Amniotic stem cell (primary cell): ENCODE measurements at places on chromosomes 2 and 18.

- DNase-seq, result no peak
Observed at GRCh38 chr2:152067823-152068222, 31.0 kb downstream of the CACNB4 start.

DNA sequence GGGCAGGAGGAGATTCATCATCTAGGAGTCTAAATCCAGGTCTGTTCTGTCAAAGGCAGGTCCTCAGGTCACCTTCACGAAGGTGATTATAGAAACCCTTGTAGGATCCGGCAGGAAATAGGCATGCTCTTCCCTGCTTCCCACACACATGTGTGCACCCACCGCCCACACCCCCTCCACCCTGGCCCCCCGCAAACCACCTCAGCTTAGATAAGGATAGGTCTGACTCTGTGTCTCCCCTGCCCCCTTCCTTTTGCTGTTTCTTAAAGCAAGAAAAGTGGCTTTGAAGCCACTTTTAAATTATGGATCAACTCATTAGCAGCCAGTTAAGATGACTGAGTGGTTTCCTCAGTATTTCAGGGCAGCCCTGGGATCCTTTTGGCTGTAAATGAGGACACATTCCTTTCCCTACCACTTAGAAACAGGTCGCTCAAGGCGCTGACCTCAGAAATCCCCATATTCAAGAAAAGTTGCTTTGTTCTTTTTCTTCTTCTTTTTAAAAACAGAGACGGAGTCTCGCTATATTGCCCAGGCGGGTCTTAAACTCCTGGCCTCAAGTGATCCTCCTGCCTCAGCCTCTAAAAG lies 14.5 kb upstream of the CIB4 start:
- no peak for DNase-seq

- DNase-seq, result no peak
Observed at GRCh38 chr18:12304351-12305210, 3.5 kb upstream of the TUBB6 start.

DNA sequence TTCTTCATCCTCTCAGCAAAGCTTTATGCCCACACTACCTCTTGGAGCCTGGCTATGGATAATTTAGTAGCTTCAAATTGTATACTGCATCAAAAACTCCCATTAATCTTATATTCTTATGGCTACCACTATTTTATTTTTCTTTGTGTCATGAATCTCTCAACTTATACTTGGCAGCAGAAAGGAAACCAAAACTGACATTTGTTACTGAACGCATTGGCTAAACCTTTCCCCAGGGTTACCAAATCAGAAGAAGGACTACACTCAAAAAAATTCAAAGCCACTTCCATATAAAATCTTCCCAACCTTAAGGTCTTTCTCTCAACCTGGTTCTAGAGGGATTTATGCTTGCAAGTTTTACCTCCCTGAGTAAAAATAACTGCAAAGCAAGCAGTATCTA lies 97.0 kb upstream of the REG3G start:
- no peak for DNase-seq

DNA sequence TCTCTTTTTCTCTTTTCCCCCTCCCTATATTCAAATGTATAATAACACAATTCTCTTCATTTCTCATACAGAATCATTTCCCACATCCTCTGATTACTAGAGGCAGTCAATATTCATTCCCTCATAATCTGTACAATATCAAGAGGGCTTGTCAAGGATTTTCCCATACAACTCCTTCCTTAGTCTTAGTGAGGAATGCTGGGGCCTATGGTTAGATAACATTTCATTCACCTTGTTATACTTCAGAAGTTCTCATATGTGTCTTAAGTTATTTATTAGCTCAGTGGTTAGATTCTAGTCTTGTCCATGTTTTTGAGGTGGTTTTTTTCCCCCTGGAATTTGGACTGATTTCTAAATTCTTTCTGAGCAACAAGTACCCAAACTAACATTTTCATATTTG lies 289.5 kb downstream of the PDE11A start:
- no peak for DNase-seq

- DNase-seq, result no peak
Observed at GRCh38 chr2:127614731-127615130, 31.2 kb upstream of the GPR17 start.

DNA sequence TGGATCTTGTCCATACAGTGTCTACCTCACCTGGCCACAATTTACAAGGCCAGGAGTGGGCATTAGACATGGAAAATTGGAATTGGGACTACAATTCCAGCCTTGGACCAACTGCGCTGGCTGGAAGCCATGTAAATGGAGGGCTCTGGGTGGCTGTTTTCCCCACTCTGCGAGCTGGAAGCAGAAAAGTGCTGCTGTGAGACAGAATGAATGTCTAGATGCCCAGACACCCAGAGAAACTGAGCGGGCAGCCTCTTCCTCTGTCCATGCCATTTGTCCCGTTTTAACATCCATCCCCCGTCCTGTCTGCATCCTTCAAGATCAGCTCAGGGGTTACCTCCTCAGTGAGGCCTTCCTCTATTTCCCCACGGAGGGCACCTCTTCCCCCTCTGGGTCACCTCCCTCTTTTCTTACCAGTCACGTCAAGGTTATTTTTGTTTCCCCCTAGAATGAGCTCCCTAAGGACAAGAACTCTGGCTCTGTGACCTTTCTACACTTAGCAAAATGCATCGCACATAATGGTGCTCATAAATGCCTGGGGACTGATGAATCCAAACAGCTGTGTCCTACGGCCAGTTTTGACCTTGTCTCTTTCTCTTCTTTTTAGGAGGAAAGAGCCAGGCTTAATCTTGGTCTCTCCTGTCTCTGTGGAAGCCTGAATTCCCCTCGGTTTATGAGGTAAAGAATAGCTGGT lies 41.2 kb downstream of the MCFD2 start:
- no peak for DNase-seq
